ENCODE measurements at places on chromosomes 11 and 22. TPM values are rescaled to one million over a fixed set of nuclear protein-coding genes. Genes with fewer than 3 reads are reported as not detected.

DNA sequence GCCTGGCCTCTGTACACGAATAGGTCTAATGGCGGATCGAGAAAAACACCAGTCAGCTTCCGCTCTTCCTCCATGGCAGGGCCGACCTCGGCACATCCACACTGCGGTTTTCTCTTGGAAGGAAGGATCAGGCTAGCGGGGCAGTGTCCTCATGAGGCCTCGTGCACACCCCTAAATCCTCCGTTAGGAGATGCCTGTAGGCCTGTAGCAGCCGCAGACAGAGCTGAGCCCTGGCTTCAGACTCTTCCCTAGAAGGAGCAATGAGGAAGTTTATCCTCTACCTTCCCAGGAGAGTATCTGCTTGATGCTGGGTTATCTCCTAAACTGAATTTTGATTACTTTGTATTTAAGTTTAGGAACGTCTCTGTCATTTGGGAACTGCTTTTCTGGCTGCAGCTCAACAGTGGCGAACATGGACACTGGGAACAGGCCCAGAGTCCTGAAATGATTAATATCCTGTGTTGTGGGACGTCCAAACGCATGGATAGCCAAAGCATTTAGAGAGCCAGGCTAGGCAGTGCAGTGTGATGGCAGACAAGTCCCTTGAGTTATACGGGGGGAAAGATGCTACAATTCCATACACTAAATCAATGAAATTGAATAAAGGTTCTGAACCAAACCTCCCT, 16.5 kb upstream of the BMAL1 start:
- H3K27me3 ChIP-seq, result no peaks in the 10 kb centered on the region
- H3K4me3 ChIP-seq, result no peak overlapping the region
- H3K36me3 ChIP-seq, result no peaks in the 10 kb centered on the region
- no peak overlapping the region for H3K27ac ChIP-seq
- H3K4me1 ChIP-seq, result no peaks in the 10 kb centered on the region

GRCh38 chr11:4093519-4094347, 866 bp upstream of the RRM1 start:
- peaks cover 18% of the 10 kb centered on the region for H3K36me3 ChIP-seq
- peak overlapping the region; percentile 91 for H3K4me3 ChIP-seq
- peak overlapping the region; percentile 93 for H3K27ac ChIP-seq
- no peak for DNase-seq

- H3K4me1 ChIP-seq, result peaks cover 37% of the 10 kb centered on the region
- H3K4me3 ChIP-seq, result peak overlapping the region; percentile 87
- DNase-seq, result peak; percentile 79
Measured at GRCh38 chr11:65415499-65416340, 6.9 kb upstream of the NEAT1 start.

DNA sequence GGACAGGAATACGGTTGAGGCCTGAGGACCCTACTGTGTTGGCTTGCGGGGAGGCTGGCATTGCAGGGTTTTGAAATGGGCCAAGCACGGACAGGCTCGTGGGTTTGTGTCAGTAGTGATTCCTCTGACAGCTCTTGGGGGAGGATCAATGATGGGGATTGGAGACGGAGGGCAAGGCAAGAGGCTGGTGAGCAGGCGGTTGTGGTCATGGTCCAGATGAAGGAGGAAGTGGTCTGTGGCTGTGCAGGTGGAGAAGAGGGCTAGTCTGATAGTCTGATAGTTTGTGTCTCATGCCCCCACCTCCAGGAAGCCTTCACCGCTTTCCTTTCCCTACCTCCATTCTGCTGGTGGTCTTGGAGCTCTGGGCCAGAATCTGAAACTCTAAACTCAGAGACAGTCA, 3.0 kb downstream of the MAFF start:
- peaks cover 8% of the 10 kb centered on the region for H3K4me1 ChIP-seq
- DNase-seq, result no peak
- H3K4me3 ChIP-seq, result no peak overlapping the region
- H3K27me3 ChIP-seq, result no peaks in the 10 kb centered on the region
- H3K27ac ChIP-seq, result peak overlapping the region; percentile 16

GRCh38 chr11:93741882-93742226, 382 bp downstream of the C11orf54 start:
- no peaks in the 10 kb centered on the region for H3K36me3 ChIP-seq
- H3K4me1 ChIP-seq, result peaks cover 83% of the 10 kb centered on the region
- no peak for DNase-seq
- H3K4me3 ChIP-seq, result peak overlapping the region; percentile 85

DNA sequence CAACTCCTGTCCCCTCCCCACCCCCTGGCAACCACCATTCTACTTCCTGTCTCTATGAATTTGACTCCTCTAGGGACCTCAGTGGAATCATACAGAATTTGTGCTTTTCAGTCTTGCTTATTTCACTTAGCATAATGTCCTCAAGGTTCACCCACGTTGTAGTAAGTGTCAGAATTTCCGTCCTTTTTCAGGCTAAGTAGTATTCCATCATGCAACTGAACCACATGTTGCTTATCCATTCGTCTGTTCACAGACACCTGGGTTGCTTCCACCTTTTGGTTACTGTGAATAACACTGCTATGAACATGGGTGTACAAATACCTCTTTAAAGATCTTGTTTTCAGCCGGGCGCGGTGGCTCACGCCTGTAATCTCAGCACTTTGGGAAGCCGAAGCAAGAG, 16.5 kb downstream of the CELSR1 start:
- H3K36me3 ChIP-seq, result no peaks in the 10 kb centered on the region
- DNase-seq, result no peak
- no peaks in the 10 kb centered on the region for H3K27me3 ChIP-seq
- H3K4me1 ChIP-seq, result peaks cover 13% of the 10 kb centered on the region

DNA sequence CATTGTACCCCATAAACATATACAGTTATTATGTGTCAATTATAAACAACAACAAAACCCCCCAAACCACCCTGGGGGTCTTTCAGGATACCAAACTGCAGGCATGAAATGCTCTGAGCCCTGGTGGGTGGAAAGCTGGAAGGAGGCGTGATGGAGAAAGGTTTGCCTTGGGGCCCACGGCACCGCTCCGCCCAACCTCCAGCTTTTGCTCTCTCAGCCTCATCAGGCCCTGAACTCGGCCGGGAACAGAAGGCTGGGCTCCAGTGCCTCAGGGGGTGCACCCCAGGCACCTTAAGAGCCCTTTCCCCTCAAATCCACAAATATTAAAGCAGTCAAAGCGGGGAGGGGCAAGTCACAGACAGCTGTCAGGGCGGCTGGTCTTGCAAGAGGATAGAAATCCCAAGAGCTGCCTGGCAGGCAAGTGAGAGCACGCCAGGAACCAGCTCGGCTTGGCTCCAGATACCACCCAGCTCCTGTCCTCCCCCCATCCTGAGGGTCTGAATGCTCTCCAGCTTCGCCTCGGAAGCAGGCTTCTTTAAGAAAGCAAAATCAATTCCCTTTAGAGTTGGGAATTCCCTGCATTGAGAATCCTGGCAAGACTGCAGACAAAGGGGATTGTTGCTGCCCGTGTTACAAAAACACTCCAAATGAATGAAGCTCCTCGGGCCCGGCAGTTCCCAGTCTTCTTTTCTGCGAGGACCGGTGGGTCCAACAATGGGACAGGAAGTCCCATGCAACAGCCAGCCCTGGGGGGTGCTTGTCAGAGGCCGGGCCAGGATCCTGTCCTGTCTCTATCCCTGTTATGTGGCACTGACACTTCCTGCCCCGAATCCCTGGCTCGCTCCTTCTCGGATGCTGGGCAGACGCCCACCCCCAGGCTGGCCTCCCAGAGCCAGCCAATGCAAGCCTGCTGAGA, 80.8 kb downstream of the NAT10 start:
- no peaks in the 10 kb centered on the region for H3K4me1 ChIP-seq
- no peaks in the 10 kb centered on the region for H3K36me3 ChIP-seq
- no peak overlapping the region for H3K27ac ChIP-seq
- no peaks in the 10 kb centered on the region for H3K27me3 ChIP-seq

GRCh38 chr11:34394771-34395300, 37.0 kb upstream of the ABTB2 start:
- no peak overlapping the region for H3K27ac ChIP-seq
- H3K36me3 ChIP-seq, result no peaks in the 10 kb centered on the region
- no peaks in the 10 kb centered on the region for H3K27me3 ChIP-seq
- no peak for DNase-seq

DNA sequence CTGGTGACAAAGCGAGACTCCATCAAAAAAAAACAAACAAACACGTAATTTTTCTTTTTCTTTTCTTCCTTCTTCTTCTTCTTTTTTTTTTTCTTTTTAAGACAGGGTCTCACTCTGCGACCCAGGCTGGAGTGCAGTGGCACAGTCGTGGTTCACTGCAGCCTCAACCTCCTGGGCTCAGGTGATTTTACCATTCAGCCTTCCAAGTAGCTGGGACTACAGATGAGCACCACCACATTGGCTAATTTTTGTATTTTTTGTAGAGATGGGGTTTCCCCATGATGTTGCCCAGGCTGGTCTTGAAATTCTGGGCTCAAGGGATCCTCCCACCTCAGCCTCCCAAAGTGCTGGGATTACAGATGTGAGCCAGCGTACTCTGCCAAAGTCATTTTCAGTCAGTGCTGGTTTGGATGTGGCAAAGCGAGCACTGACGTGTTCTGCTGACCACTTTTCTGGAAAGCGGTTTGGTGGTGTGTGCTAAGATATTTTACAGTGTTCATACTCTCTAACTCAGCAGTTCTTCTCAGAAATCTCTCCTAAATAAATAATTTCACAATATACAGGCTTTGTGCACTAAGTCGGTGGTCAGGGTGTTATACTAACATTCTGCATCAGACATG, 10.7 kb downstream of the FAM118A start:
- no peak overlapping the region for H3K4me3 ChIP-seq
- H3K4me1 ChIP-seq, result peaks cover 28% of the 10 kb centered on the region
- H3K36me3 ChIP-seq, result no peaks in the 10 kb centered on the region

DNA sequence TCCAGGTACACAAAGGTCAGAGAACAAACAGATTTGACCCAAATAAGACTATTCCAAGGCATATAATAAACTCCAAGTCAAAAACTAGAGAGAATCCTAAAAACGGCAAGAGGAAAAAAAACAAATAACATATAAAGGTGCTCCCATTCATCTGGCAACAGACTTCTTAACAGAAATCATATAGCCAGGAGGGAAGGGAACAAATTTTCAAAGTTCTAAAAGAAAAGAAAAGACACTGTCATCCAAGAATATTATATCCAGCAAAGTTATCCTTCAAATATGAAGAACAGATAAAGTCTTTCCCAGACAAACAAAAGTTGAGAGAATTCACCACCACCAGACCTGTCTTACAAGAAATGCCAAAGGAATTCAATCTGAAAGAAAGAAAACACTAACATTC, 11.1 kb downstream of the EFCAB6 start:
- H3K27ac ChIP-seq, result no peak overlapping the region
- H3K27me3 ChIP-seq, result peaks cover 4% of the 10 kb centered on the region
- no peak for DNase-seq
- no peak overlapping the region for H3K4me3 ChIP-seq
- H3K36me3 ChIP-seq, result no peaks in the 10 kb centered on the region

- DNase-seq, result no peak
- H3K27ac ChIP-seq, result no peak overlapping the region
- H3K36me3 ChIP-seq, result no peaks in the 10 kb centered on the region
- no peak overlapping the region for H3K4me3 ChIP-seq
- H3K27me3 ChIP-seq, result no peaks in the 10 kb centered on the region
- no peaks in the 10 kb centered on the region for H3K4me1 ChIP-seq
Measured at GRCh38 chr11:15655552-15655951, 540.8 kb downstream of the INSC start.

DNA sequence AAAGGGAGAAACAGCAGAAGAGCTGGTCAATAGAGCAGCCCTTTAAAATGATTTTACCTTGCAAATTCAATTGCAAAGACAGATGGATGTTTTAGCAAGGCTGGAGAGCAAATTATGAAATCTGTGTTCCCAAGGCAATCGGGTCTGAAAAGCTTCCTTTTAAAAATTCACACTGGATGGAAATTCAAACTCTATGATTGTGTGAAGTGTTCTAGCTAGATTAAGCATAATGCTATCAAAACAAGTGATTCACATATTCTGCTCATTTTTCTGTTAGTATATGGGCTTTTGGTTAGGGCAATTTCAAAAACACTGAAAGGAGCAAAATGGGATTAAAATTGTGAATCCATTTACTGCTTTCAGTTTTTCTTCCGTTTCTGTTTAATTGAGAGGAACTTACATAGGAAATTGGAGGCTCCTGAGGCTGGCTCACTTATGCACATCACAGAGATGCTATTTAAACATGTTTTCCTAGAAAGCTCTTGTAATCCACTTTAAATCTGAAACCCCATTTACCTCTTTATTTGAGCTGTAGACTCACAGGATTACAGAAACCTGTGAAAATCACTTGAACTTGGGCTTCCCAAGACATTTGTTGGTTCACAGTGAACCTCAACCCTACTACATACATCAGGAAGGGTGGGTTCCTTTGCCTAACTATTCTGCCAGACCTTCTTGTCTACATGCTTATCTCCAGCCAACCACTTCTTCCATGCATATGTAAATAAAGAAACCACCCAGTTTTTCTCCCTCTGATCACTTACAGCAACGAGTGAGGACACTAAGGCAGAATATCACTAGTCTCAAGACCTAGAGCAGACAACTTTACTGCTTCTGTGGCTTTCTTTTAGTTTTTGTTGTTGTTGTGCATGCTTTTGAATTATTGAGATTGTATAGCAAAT, 201.9 kb upstream of the PITPNB start:
- H3K4me3 ChIP-seq, result no peak overlapping the region
- no peaks in the 10 kb centered on the region for H3K4me1 ChIP-seq
- H3K27ac ChIP-seq, result no peak overlapping the region
- H3K27me3 ChIP-seq, result no peaks in the 10 kb centered on the region
- H3K36me3 ChIP-seq, result no peaks in the 10 kb centered on the region

DNA sequence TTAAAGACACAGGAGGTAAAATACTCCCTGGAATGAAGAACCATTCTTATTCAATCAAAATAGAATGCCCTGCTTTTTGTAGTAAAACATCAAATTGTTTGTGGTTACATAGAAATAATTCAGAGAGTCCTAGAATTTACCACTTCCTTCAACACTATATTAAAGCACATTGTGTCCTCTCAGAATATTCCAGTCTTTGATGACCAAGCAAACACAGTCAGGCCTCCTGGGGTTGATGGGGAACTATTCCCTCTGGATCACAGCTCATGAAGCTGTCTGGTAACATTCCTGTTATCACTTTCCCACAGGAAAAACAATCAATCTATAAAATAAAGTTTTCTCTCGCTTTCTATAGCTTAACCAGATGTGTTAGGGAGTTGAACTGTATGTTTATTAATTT, 389.3 kb downstream of the KCNA4 start:
- H3K36me3 ChIP-seq, result no peaks in the 10 kb centered on the region
- no peaks in the 10 kb centered on the region for H3K27me3 ChIP-seq
- H3K4me1 ChIP-seq, result no peaks in the 10 kb centered on the region
- DNase-seq, result no peak

GRCh38 chr11:72885749-72886609, 71.8 kb downstream of the ATG16L2 start:
- H3K27me3 ChIP-seq, result no peaks in the 10 kb centered on the region
- H3K4me3 ChIP-seq, result no peak overlapping the region
- H3K36me3 ChIP-seq, result peaks cover 91% of the 10 kb centered on the region
- DNase-seq, result no peak
- H3K4me1 ChIP-seq, result no peaks in the 10 kb centered on the region

GRCh38 chr11:118914178-118914918, 11.4 kb downstream of the BCL9L start:
- H3K27me3 ChIP-seq, result no peaks in the 10 kb centered on the region
- H3K36me3 ChIP-seq, result no peaks in the 10 kb centered on the region
- H3K4me1 ChIP-seq, result peaks cover 87% of the 10 kb centered on the region
- peak; percentile 95 for DNase-seq
- H3K4me3 ChIP-seq, result peak overlapping the region; percentile 55

The CEP126 gene
- 2.0 TPM for total RNA-seq

The PHETA2 gene
- 8.2 TPM for total RNA-seq

The PTPN5 gene
- total RNA-seq, result not detected

The IGSF9B gene
- total RNA-seq, result 9.8 TPM

The RFPL2 gene
- not detected for total RNA-seq

The HEPN1 gene
- not detected for total RNA-seq

The CKAP5 gene
- 38.7 TPM for total RNA-seq

The CLCF1 gene
- total RNA-seq, result 12.8 TPM

The KIRREL3 gene
- total RNA-seq, result 0.85 TPM

The GGTLC3 gene
- not detected for total RNA-seq

The ZBTB16 gene
- total RNA-seq, result 84.9 TPM
